ENCODE measurements at places on chromosomes 3 and 15.

GRCh38 chr3:71547249-71548198, 36.0 kb downstream of the FOXP1 start:
- DNase-seq: no peak

GRCh38 chr3:59163953-59164352, 114.1 kb upstream of the CFAP20DC start:
- DNase-seq: no peak

DNA sequence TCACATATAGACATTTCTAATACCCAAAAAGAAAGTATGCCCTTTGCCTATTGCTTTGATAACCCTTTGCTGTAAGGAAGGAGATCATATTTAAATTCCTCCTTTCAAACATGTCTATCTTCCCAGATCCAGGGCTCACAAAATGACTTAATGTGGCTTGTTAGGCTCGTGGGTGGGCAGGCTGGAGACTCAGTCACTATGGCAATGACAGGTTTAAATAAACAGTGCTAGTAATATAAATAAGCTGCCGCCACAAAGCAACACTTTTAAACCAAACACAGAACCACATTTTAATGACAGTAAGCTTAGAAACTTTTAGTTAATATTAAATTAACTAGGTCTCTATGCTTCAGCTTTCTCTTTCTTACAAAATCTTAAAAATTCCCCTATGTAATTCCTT, 616.0 kb upstream of the NAALADL2 start:
- DNase-seq: no peak

DNA sequence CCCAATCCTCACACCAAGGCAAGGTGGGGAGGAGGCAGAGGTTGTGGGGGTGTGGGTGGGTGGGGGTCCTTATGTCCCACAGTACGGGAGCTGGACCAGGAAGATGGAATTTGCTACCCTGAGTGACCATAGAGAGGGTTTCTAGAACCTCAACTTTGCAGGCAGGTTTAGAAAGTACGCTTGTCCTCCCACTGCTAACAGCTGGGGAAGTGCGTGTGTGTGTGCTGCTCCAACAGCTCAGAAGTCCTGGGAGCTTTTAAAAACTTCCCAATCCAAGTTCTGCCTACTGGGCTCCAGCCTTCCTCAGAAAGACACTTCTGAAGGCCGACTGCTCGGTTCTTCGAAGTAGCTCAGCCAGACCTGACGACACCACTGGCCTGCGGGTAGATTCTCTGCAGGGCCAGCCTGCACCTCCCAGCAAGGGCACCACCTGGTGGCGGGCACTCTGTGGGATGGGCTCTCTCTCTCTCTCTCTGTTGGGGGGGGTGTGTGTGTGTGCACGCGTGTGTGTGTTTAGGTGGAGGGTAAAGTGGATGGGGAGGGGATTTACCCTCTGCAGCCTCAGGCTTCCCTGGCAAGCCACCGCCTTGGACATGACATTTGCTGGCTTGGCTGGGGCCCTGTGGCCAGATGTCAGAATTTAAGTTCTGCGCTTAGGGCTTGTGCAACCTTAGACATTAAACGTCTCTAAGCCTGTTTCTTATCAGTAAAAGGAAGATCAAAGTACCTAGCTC, 15.6 kb downstream of the TMEM158 start:
- DNase-seq: peak; percentile 69

DNA sequence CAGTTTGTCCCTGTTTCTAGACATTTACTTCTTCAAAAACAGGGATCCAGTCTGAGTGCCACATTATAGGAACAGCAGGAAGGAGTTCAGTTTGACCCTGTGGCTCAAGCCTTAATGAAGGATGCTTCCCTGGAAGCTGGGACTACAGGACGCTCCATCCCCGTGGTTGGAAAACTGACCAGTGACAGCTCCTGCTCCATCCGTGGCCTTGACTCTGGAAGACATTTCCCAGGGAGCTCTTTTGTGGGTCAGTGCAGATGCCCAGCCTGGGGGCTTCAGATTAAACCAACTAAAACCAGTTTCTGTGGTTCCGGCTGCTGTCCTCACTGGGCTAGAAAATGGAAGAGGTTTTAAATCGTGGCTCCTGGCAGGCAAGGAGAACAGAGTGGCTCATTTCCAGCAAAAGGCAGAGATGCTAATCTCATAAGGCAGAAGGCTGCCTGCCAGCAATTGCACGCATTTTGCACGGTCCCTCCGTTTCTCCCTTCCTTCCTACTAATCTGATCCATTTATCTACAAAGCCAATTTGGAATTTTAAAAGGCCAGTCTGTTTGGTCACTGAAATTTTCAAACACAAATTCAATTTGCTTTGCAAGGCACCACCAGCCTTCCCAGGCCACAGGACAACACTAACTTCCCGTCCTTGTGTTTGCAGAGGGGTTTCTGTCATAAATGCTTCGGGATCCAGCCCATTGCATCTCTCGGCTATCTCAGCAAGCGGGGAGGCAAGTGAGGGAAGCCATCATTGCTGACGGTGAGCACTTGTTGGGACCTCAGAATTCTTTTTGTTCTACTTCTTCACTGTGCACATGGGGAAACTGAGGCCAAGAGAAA, 6.2 kb upstream of the SSUH2 start:
- no peak for DNase-seq

DNA sequence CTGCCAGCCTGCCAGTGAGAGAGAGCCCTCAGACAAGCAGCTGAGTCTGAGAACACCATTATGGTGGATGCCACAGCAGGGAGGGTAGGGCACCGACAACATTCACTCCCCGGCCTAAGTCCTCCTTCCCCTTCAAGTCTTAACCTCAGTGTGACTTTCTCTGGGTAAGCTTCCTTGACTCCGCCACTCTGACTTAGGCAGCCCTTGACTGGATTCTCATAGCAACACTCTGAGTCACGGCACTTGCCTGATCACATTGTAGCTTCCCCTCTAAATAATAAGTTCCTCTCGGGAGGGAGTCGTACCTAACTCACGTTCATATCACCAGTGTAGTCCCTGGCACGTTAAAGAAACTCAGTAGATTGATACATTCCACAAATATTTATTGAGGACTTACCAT, 180.5 kb downstream of the FOXB1 start:
- DNase-seq: peak; percentile 21

All from HTR-8/SVneo (cell line).